Mucosa of gallbladder (tissue), 1 donor: ENCODE measurements at places on chromosomes 11 and 22. TPM values are rescaled to one million over a fixed set of nuclear protein-coding genes. Genes with fewer than 3 reads are reported as not detected.

ZNF214 gene
- 4.1 TPM for total RNA-seq

DNA sequence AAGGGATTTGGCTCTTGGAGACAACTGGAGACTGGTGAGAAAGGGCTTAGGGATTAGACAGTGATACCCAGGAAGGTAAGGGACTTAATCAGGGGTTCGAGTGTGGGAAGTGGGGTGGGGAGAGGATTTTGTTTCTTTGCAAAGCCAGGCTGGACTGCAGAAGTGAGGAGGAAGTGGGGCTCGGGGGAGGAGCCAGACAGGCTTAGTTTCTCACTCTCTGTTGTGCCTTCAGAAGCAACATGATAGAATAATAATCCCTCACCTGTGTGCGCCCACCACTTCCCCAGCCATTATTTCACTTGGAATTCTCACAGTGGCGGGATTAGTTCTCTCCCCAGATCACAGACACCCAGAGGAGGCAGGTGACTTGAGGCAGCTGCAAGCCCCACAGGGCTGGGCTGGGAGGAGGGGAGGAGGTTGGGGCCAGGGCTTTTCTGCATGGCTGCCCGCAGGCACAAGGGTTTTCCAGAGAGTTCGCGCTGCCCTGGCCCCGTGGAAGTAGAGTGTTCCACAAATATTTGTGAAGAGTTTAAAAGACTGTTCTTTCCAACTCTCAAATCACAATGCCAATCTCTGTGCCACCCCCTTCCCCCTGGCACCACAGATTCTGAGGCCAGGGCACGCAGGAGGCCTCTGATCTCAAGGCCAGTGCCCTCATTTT, 4.0 kb upstream of the SEC14L2 start:
- no peak for DNase-seq

PLEKHA7 gene
- total RNA-seq, result 60.9 TPM

- DNase-seq, result no peak
Measured at GRCh38 chr11:108909041-108909440, 244.2 kb downstream of the DDX10 start.

DNA sequence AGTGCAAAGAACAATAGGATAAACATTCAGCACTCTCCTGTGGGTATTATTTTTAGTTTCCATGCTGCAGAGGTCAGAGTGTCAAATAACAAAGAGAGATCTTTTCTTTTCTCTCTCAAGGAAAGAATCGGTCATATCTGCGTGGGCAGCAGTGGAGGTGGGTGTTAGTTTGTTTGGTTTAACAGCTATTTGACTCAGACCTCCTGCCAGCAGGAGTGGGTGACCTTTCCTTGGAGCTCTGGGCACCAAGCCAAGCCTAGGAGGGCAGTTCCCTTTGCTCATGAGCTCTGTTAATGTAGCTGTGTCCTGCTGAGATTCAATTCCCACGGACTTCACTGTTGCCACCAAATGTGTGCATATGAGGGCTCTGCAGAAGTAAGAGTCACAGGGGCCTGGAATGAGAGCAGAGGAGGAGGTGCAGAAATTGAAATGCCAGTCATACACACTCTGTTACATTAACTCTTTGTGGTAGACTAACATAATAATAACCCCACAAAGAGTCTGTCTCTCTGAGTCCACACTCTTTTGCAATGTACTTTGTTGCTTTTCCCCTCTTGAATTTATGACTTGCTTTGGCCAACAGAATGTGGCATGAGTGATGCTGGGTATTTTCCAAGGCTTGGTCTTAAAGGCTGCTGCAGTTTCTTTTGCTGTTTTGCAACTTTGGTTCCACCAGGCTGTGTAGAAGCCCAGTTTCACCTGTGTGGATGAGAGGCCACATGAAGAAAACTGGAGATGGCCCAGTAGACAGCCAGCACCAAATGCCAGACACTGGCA, 76.0 kb upstream of the GRK3 start:
- peak; percentile 79 for DNase-seq

DNA sequence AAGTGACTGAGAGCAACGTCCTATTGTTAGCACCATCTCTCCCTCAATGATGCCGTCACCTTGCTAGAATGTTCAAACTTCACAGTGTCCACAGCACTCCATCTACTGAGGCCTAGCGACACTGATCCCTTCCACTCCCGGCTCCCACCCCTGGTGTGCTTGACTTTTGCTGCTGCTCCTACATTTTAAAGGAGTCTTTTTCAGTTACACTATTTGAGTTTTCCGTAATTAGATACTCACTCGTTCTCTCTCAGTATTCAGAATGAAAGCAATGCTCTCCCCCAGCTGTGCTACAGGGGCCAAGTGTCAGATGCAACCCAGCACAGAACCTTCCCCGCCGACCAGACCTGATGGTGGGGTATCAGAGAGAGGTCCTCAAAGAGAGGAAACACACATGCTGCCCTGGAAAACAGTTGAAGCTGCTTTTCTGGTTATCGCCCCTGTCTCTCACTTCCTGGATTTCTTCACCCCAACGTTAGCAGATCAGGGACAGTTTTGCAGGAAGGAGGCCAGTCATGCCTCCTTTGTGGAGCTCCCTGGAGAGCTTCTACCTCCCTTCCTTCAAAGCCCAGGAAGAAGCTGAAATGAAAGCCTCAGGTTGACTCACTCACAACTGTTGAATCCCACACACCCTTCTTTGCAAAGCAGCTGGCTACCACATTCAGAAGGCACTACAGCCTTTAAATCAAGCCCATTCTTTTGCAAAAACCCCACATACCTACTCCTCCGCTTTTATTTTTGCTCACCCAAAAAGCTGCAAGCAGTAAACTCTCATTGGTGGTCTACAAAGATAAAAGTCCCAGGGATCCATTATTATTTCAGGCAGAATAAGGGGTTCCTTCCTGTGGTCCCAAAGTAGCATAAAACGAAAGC, 23.5 kb downstream of the LARGE1 start:
- DNase-seq, result no peak

GRCh38 chr11:68480852-68481510, 20.4 kb downstream of the PPP6R3 start:
- no peak for DNase-seq

TNNT3 gene
- total RNA-seq, result 1.5 TPM

YAP1 gene
- 154 TPM for total RNA-seq

- no peak for DNase-seq
Measured at GRCh38 chr11:20397281-20397680, 9.8 kb downstream of the PRMT3 start.

VSIG10L2 gene
- total RNA-seq, result not detected

GRCh38 chr11:94186342-94187203, 57.9 kb downstream of the PANX1 start:
- no peak for DNase-seq

- no peak for DNase-seq
Measured at GRCh38 chr11:93494357-93494756, 48.8 kb downstream of the SMCO4 start.

GRCh38 chr11:74288161-74288560, 23.3 kb downstream of the P4HA3 start:
- DNase-seq, result no peak

DNA sequence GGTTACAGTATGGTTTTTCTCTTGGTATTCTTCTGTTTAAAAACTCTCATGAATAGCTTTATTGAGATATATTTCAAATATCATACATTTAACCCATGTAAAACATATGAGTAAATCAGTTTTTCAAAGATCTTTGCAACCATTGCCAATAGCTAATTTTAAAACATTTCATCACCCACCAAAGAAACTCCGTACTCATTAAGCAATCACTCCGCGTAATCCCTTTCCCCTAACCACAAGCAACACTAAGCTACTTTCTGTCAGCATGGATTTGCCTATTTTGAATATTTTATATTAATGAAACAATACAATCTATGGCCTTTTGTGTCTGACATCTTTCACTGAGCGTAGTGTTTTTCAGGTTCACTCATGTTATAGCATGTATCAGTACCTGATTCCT, 697.9 kb upstream of the ANO5 start:
- DNase-seq, result no peak

TPBGL gene
- total RNA-seq, result 0.17 TPM

APOBEC3H gene
- 1.4 TPM for total RNA-seq

GRCh38 chr22:19843857-19844376, 10.8 kb downstream of the GNB1L start:
- DNase-seq, result no peak

OR52H1 gene
- not detected for total RNA-seq

- no peak for DNase-seq
Measured at GRCh38 chr11:29985248-29985647, 31.6 kb downstream of the KCNA4 start.

PHLDB1 gene
- 89.6 TPM for total RNA-seq
